Kidney epithelial cell (primary cell): ENCODE measurements at places on chromosomes 1 and 21.

- DNase-seq = peak; percentile 42
These were observed 410.1 kb downstream of the BRINP3 start for GRCh38 chr1:190067592-190067991.

GRCh38 chr21:21688889-21689288 lies 690.7 kb downstream of the NCAM2 start:
- no peak for DNase-seq

GRCh38 chr1:12477314-12477713 lies 140.7 kb downstream of the DHRS3 start:
- no peak for DNase-seq

- DNase-seq = peak; percentile 96
These were observed 34.2 kb upstream of the ABCD3 start for GRCh38 chr1:94383966-94384408.

GRCh38 chr21:41322496-41323382 lies 6.1 kb downstream of the FAM3B start:
- no peak for DNase-seq

DNA sequence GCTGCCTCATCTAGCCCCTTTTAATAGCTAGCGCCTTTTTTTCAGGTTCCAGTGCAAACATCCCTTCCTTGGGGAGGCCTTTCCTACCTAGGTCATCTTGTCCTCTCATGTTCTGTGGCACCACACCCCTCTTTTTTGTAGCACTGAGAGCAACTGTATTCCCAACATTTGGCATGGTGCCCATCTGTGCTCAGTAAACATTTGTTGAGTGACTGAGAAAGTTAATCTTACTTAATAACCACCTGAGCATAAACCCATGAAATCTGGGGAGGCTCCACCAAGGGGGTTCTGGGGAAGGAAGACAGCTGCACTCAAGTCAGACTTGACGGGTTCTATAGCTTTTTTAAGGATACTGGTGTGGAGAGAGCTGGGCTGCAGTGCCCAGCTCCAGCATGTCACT lies 90.0 kb downstream of the NOS1AP start:
- DNase-seq = no peak

DNA sequence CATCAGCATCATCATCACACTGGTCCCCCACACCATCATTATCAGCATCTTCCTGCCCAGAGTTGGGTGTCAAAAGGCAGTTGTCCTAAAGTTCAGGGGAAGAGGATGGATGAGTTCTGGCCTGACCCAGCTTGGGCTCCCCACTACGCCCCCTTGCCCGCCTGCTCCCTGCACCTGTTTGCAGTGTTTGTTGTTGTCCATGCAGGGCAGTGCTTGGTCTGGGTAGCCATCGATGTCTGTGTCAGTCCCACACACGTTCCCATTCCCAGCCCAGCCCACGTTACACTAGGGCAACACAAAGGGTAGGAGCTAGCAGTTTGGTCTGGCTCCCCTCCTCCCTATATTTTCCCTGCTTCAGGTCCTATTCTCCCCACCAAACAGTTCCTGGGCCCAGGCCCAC lies 6.8 kb downstream of the THBS3 start:
- DNase-seq = no peak
